ENCODE measurements at places on chromosomes 7 and 10.

GRCh38 chr7:99244939-99245338, 27.7 kb upstream of the MYH16 start:
- no peak for DNase-seq

DNA sequence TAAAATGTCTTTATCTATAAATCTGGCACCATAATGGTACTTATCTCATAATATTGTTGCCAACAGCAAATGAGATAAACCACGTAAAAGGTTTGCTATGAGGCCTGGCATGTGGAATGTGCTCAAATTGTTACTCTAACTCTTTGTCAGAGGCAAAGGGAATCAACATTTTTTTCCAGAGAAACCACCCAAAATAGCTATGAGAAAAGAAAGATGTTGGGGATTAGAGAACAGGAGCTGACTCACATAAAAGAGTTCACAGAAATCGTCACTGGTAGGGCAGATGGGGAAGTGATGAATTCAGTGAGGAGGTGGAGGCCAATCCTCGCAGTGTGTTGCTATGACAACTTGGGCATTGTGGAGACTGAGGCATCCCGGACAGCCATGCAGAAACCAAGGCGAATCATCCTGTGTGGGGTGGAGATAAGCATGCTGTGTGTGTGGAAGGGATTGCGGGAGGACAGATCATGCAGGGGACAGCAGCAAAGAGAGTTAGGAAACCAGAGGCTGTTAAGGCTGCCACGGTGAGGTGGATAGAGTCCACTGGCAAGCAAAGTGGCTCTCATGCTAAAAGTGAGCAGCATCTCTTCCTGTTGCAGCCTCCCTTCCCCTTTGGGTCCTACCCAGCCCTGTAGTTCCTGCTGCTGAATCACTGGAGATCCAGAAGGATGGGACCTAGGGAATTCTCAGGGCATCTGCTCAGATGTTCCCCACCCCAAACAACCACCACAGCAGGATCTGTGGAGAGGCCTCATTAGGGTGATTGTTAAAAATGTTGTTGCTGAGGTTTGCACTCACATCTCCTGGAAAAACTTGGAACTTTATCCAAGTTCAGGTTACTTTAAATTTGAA, 103.9 kb downstream of the CUBN start:
- DNase-seq = no peak

DNA sequence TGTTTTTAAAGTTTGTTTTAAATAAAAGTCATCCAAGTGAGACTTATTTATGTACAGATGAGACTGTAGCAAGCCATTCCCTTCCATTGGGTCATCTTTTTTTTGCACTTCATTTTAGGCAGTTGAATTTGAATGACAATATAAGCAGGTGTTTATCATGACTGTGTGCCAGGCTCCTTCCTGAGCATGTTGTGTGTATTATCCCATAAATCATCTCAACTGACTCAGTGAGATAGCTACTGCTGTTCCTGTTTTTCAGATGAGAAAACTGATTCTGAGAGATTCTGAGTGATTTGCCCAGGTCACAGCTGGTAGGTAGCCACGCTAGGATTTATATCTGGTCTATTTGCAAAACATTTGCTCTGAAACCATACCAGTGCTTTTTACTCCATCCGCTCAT, 11.7 kb downstream of the TMEM254 start:
- no peak for DNase-seq

DNA sequence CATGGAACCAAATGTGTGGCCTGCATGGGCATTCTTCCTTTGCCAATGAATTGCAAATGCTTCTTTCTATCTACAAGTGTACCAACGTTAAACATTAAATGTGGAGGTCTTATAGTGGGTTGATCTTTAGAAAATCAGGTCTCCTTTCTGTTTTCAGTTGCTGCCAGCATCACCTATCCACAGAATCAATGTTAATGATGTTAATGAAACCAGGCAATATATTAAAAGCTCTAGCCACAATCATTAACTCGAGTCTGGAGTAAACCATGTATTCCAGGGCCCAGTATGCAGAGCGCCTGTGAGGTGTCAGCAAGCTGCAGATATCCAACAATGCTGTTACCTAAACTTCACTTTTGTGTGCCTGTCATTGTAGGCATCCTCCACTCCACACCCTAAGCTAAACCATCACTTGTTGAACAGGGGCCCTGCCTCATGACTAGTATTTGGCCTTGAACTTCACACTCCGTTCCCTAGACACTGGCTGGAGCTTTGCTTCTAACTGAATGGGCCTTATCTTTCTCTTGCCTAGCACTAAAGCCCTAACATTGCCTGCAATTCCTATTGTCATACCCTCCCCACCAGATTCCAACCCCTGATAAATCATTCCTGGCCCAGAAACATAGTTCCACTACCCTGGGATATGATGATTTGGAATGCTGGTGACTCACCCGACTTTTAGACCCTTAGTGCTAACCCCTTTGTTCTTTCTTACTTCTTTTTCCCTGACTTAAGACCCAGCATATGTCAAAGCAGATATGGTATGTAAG, 24.3 kb upstream of the ITGB8 start:
- DNase-seq = no peak
